ENCODE measurements at places on chromosomes 2 and 18.
A peak's percentile ranks its signal among the peaks of the same experiment; 100 is the strongest.

DNA sequence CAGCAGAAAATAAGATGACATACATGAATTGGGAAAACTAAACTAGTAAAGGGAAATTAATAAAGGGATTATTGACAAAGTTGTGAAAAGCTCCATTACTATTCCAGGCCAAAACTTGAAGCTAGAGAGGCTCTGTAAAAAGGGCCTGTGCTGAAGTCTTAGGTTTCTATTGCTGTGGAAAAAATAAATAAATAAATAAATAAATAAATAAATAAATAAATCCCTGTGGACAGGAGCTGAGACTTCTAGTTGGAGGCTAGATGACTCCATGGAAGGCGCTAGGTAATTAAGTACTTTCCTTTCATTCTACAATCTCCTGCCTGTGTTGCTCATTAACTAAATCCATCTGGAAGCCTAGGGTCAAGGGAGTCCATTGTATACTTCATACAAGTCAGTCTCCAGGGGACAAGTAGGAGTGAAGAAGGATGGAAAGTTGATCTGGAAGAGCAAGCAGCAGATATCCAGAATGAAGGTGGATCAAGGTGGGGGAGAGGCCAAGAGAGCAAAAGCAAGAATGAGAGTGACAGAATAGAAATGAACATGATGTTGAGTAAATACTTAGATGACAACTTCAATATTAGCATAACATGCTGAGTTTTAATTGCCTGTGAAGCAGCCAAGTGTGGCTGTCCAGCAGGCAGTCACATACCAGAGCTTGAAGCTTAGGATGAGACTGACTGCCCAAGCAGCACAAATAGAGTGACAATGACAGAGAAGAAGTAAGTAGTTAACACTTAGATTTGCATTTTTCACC lies 26.2 kb upstream of the CCNT2 start:
- DNase-seq: no peak

GRCh38 chr2:238097988-238098871 lies 1.9 kb upstream of the ESPNL start:
- DNase-seq: no peak

DNA sequence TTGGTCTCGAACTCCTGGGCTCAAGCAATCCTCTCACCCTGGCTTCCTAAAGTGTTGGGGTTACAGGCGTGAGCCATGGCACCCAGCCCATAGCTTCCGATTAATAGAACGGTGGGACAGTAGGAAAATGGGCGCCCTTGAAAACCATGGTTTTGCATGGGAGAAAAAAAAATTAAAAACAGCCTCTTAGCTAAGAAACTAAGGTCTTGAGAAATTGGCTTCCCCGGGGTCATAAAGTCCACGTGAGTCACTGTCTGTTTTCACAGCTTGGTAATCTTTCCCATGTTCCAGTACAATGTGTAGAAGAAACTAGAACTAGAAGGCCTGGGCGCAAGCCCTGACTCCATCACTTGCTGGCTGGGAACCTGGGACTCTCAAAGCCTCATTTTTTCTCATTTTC lies 20.7 kb downstream of the B3GNT2 start:
- no peak for DNase-seq

- DNase-seq: no peak
Measured at GRCh38 chr2:170201734-170202393, 23.9 kb downstream of the MYO3B start.

DNA sequence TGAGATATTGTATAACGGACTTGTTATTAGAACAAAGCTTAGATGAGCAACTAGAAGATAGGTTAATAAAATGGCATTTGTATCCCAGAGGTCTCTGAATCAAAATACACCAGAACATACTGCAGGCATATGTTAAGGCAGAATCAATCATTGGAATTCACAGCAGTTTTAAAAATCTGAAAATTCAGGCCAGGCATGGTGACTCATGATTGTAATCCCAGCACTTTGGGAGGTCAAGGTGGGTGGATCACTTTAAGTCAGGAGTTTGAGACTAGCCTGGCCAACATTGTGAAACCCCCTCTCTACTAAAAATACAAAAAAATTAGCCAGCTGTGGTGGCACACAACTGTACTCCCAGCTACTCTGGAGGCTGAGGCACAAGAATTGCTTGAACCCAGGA lies 405.2 kb downstream of the ZEB2 start:
- DNase-seq: no peak

GRCh38 chr2:172435606-172435911 lies 8.2 kb downstream of the ITGA6 start:
- no peak for DNase-seq

DNA sequence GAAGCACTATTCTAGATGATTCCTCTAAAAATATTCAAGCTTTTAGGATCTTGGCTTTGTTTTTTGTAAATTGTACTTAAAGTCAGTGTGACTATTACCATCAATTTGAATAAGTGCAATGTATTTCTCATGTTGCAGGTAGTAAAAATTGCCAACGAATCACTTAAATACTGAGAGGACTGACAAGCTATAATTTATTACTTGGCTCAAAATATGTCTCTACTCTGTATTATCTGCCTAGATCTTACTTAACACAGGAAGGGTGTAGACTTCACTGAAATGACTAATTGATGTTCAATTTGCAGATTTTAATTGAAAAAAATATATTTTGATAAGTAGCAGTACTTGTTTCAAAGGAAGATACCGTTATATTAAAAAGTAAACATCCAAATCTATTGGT lies 202.3 kb downstream of the SLC8A1 start:
- DNase-seq: no peak

- no peak for DNase-seq
Measured at GRCh38 chr18:34280000-34280399, 55.3 kb upstream of the NOL4 start.

DNA sequence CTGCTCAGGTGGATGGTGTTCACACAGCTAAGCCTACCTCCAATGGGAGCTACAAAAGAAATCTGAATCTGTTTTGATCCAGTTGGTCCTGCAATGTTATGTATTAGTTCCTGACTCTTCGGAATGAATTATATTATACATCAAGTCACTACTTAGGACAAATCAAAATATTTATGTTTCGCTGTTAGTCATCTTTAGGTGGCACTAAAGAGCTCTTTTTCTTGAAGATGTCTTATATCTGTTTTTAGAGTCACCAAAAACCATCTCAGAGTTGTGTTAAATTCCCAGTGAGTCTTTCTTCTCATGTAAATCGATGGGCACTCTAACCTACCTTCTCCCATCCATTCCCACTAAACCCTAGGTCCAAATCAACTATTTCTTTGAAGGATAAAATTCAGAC lies 2.2 kb downstream of the DNER start:
- no peak for DNase-seq

DNA sequence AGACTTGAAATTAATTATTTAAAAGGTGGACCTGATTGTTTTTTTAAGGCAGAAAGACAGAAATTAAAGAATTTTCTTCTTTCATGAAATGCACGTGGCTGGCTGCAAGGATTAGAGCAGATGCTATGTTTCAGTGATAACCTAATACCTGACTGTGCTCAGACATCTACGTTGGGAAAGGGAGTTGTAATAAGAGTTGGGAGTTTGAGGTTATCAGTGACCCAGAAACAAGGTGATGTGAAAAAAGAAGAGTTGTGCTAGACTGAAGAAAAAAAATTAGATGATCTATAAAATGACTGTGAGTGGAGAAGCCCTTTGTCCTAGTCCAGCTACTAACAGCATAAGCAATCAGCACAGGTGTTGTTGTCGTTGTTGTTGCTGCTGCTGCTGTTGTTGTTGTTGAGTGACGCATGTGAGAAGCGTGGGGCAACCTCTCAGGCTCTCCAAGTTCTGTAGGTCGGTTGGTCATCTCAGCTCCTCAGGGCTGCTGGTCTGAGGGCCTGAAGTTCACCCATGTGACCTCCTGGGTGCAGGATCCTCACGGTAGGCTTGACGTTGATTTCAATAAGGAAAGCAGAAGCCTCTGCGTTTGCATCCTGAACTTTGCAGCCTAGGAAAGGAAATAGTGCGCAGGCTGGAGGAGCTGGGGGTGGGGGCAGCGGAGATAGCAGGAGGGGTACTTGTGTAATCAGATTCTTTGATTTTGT lies 7.6 kb downstream of the POU3F3 start:
- DNase-seq: no peak

GRCh38 chr18:74661691-74662090 lies 64.0 kb downstream of the ZNF407 start:
- no peak for DNase-seq

- no peak for DNase-seq
Measured at GRCh38 chr2:181255651-181256050, 201.5 kb upstream of the ITGA4 start.

GRCh38 chr18:79779700-79780190 lies 18.0 kb upstream of the KCNG2 start:
- no peak for DNase-seq

GRCh38 chr2:59896499-59897245 lies 656.8 kb downstream of the BCL11A start:
- no peak for DNase-seq

DNA sequence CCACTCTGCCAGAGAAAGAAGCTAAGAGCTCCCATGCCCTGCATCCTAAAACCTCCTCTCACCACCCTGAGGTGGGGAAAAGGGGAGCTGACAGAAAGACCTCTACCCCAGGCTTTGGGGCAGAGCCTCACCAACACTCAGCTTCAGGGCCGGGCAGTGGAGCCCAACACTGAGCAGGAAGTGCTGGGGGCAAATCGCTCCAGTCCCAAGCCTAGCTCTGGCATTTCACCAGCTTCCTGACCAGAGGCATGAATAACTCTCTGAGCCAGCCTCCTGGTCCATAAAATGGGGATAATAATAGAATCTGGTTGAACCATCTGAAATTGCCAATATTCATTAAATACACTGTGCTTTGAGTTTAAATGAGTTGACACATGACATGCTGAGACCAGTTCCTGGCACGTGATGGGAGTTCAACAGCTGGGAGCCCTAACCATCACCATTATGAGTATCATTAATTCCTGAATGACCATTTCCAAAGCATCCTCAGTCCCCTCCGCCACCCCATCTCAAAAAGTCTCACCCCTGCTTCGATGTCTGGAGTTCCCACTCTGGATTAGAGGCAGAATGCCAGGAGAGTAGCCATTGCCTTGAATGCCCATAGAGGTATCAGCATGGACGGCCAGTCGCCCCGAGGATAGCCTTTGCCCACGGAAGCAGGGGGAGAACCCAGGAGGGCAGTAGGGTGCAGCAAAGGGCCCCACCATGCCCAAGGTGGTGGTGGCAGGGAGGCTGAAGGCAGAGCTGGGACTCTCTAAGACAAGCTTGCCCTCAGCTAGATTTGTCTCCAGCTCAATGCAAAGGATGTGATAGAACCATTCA lies 153.4 kb downstream of the TNS1 start:
- no peak for DNase-seq

- DNase-seq: no peak
Measured at GRCh38 chr2:99864561-99865553, 277.5 kb downstream of the AFF3 start.

- DNase-seq: no peak
Measured at GRCh38 chr2:187956906-187957534, 334.7 kb upstream of the GULP1 start.

DNA sequence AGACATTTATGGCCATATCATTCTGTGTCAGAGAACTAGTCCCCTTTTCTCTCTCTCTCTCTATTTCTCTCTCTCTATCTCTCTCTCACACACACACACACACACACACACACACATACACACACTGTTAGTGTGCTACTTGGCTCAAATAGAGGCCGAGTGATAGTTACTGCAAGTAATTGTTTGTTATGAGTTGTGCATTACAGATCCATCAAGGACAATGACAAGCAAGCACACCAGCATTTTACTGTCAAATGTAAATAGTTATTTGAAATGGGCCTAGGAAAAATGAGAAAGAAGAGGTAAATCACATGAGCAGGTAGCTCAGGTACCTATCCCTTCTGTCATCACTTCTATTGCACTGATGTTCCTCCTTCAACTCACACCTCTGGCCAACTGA lies 122.4 kb upstream of the CDH7 start:
- no peak for DNase-seq

GRCh38 chr2:76512201-76512820 lies 801.6 kb upstream of the GCFC2 start:
- DNase-seq: no peak

GRCh38 chr2:143525402-143525860 lies 396.2 kb downstream of the ARHGAP15 start:
- DNase-seq: no peak

- peak; percentile 58 for DNase-seq
Measured at GRCh38 chr2:75608684-75609333, 37.8 kb upstream of the MRPL19 start.

GRCh38 chr2:23269747-23270146 lies 115.2 kb upstream of the KLHL29 start:
- DNase-seq: no peak

- DNase-seq: no peak
Measured at GRCh38 chr2:174365571-174365970, 30.0 kb upstream of the SCRN3 start.

DNA sequence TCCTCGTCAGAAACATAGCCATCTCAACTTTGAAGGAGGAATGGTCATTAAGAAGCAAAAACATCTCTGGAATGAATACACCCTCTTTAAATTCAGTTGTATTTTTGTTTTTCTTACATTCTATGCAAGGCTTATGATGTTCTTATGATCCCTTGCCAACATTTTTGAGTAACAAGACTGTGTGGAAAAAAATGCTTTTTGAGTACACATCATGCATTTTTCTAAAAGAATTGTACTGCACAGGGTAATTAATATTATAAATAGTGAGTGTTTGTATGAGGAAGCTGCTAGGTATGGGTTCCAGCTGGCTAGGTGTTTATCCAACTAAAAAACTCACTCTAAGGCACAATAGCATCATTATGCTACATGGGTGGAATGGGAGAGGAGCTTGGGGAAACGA lies 59.0 kb upstream of the SPATS2L start:
- DNase-seq: no peak

- no peak for DNase-seq
Measured at GRCh38 chr2:964562-964961, 13.9 kb downstream of the SNTG2 start.

DNA sequence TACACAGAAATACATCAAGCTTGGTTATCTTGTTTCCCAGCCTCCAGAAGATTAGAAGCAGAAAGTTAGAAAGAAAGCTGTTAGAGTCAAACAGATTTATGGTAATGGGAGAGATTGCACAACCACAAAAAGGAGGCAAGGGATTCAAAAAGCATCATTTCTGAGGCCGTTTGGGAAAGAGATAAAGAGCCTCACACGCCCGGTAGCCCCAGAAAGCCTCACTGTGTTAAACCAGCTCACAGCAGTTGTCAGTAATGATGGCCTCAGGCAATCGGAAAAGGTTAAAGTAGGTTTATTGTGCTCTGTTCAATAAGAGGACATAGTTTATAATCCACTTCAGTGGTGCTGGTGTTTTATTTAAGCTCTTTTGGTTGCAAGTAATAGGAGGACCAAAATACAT lies 111.3 kb downstream of the DCC start:
- no peak for DNase-seq

DNA sequence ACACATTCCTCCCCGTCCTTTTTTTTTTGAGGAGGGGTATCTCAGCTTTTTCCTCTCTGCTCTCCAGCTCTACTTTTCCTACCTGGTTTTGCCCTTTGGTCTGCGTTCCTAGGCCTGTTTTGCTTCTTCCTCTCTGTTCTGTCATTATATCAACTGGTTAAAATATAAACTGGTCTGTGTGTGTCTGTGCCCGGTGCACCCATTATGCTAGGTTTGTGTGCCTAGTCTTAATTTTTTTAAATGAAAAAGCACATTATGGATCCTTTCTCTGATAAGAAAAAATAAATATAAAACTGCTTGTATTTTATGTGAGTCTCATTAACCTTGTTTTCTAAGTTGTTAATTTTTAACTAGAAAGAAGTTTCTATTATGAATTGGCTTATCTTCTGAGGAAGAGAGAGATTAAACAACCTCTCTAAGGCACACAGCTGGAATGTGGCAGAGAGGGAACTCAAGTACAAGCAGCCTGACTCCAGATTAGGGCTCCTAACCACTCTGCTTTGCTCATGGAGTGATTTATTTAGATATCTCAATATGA lies 17.4 kb downstream of the SLC38A11 start:
- DNase-seq: no peak
